ENCODE measurements at places on chromosomes 1 and 21. TPM values are rescaled to one million over a fixed set of nuclear protein-coding genes. Genes with fewer than 3 reads are reported as not detected.

DNA sequence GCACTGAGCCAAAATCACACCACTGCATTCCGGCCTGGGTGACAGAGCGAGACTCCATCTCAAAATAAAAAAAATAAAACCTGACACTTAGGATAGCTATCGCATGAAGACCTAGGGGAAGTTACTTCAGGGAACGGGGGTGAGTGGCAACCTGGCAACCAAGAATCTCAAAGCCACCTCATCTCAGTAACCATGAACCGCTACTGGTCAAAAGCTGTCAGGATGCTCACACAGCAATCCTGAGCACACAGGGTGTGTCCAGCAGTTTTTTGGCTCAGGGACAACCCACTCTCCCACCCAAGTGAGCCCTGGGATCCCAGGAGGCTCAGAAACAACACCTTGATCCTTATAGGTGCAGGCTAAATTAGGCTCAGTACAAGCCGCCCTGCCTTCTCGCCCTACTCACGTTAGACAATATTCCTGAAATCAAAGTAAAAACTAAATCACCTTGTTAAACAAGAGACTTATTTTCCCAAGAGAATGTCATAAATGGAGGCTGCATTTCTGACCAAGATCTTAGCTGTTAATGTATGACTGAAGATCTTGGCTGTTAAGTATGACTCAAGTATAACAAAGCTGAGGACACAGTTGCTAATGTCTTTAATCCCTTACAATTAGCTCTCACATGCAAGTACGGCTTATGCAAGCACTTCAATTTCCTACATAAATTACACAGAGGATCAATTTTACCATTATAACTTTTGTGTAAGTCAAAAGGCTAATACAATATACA is 48.3 kb upstream of the NADK start:
- DNase-seq: no peak

GRCh38 chr1:231053493-231054162 is 13.6 kb upstream of the FAM89A start:
- no peak for DNase-seq

- no peak for DNase-seq
Observed at GRCh38 chr21:45332981-45333582, 45.4 kb upstream of the POFUT2 start.

MPL gene
- 0.15 TPM for total RNA-seq

All from WTC11 (cell line).